ENCODE measurements at places on chromosomes 12 and 14. TPM values are rescaled to one million over a fixed set of nuclear protein-coding genes. Genes with fewer than 3 reads are reported as not detected.
A peak's percentile ranks its signal among the peaks of the same experiment; 100 is the strongest.

DNA sequence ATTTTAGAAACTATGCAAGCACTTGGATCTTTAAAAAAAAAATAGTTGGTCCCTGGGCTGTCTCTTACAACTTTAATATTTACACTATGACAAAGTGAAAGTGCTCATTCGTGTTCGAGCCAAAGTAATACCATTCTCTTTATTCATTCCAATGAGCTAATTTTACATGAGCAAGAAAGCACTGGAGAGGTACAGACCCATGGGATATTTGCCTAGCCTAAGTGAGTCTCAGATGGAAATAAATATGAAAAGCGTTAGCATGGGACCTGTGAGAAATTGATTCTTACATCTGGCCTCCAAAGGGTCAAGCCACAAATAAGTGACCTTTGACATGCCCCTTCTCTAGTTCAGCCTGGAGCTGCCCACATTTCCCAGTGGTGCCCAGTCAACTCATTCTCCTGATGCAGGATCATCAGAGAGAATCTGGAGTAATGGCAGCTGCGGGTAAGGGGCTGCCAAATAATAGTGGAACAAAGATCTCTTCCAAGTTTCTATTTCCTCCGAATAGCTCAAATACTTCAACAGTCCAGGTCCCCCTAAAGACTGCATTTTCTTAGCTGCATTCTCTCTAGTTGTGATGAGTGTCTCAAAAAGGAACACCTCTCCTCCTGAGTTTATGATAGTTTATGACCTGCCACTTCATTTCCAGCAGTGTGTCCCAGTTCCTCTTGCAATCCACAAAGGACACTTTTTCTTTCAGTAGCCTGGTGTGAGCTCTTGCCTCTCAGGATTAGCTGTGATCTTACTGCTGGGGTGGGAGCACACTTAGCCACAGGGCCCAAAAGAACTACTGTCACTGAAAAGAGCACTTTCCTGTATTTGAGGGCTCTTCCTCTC, 208.2 kb downstream of the DAD1 start:
- no peaks in the 10 kb centered on the region for H3K27me3 ChIP-seq
- no peak overlapping the region for H3K27ac ChIP-seq
- H3K4me1 ChIP-seq = no peaks in the 10 kb centered on the region
- no peaks in the 10 kb centered on the region for H3K36me3 ChIP-seq
- no peak overlapping the region for H3K4me3 ChIP-seq

GRCh38 chr14:20356422-20356821, 13.0 kb downstream of the PARP2 start:
- no peaks in the 10 kb centered on the region for H3K27me3 ChIP-seq
- no peak overlapping the region for H3K27ac ChIP-seq
- no peak for DNase-seq
- H3K36me3 ChIP-seq = peaks cover 70% of the 10 kb centered on the region

- no peak overlapping the region for H3K4me3 ChIP-seq
- H3K4me1 ChIP-seq = no peaks in the 10 kb centered on the region
- no peak for DNase-seq
- H3K27ac ChIP-seq = no peak overlapping the region
- no peaks in the 10 kb centered on the region for H3K36me3 ChIP-seq
- H3K27me3 ChIP-seq = no peaks in the 10 kb centered on the region
These were observed 198.7 kb downstream of the SYT1 start for GRCh38 chr12:79063258-79063657.

DNA sequence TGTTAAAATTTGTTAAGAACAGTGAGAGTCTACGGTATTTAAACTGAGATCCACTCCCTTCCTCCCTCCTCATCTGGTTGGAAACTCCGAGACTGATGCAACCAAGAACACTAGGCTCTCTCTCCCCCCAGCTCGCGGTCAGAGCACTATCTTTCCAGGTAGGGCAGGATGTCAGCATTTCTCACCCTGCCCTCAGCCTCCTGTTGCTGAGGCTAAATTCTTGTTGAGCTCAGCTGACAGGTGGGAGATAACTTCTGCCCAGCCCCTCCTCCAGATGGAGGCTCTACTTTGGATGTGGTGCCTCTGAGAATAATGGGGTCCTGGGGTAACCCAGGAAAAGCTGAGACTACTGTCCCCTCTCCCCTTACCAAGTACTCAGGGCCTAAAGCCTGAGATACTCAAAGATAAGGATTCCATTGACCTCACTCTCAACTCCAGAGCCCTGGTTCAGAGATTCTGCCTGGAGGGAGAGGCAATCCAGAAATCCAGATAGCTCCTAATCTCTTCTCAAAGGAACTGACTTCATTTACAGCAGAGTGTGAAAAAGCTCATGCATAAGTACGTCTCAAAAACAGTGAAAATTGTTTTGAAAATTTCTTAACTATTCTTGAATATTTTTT, 110.1 kb downstream of the EML5 start:
- H3K36me3 ChIP-seq = peaks cover 2% of the 10 kb centered on the region
- no peak overlapping the region for H3K27ac ChIP-seq
- no peaks in the 10 kb centered on the region for H3K4me1 ChIP-seq
- no peak for DNase-seq

DNA sequence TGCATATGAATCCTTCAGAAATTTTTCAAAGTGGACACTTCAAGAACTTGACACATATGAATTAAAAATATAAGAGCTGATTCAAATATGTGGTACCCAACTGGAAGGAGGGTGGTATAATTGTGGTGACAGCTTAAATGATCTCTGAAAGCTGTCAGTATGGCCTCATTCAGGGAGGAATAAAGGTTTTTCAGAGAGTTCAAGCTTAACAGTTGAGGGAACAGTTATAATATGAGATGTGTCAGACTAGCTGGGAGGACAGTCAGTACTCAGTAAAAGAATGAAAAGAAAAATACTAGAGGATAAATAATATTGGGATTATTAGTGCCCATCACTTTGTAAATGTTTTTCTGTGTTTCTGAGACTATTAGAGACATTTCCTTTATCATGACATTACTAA, 277.5 kb downstream of the RASSF9 start:
- H3K4me1 ChIP-seq = no peaks in the 10 kb centered on the region
- no peaks in the 10 kb centered on the region for H3K36me3 ChIP-seq
- no peak for DNase-seq
- H3K27ac ChIP-seq = no peak overlapping the region
- H3K4me3 ChIP-seq = no peak overlapping the region

GRCh38 chr12:122293081-122293480, 26.8 kb upstream of the VPS33A start:
- H3K27ac ChIP-seq = no peak overlapping the region
- H3K27me3 ChIP-seq = no peaks in the 10 kb centered on the region
- H3K4me3 ChIP-seq = no peak overlapping the region
- peaks cover 4% of the 10 kb centered on the region for H3K4me1 ChIP-seq
- H3K36me3 ChIP-seq = peaks cover 27% of the 10 kb centered on the region

- no peak overlapping the region for H3K4me3 ChIP-seq
- no peak overlapping the region for H3K27ac ChIP-seq
- no peaks in the 10 kb centered on the region for H3K36me3 ChIP-seq
- no peaks in the 10 kb centered on the region for H3K27me3 ChIP-seq
- H3K4me1 ChIP-seq = no peaks in the 10 kb centered on the region
These were observed 624.4 kb downstream of the KCNH5 start for GRCh38 chr14:62420847-62421246.

DNA sequence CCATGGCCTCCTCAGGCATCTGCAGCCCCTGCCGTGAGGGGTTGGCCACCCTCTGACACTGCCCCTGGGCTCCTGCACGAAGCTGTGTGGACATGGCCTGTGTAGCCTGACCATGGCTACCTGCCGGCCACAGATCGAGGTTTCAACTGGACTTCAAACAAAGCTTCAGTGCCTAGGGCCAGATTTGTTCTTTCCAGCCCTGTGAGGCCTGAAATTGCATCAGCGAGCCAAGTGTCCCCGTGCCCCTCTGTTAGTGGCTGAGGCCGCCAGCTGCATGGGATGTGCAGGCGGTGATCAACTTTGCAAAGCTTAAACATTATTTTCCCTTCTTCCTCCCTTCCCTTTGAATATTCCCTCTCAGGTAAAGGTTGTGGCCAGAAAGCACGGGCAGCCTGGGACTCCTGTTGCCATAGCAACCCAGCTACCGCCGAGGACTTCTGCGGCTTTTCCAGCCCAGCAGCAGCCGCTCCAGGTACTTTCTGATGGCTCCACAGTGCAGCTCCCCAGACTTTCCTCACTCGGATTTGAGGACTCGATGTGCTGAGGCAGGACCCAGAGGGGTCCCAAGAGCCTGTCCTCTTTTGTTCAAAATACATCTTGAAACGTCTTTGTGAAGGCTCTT, 35.8 kb downstream of the DDX51 start:
- H3K4me1 ChIP-seq = no peaks in the 10 kb centered on the region
- no peaks in the 10 kb centered on the region for H3K27me3 ChIP-seq
- peaks cover 32% of the 10 kb centered on the region for H3K36me3 ChIP-seq
- H3K4me3 ChIP-seq = no peak overlapping the region

DNA sequence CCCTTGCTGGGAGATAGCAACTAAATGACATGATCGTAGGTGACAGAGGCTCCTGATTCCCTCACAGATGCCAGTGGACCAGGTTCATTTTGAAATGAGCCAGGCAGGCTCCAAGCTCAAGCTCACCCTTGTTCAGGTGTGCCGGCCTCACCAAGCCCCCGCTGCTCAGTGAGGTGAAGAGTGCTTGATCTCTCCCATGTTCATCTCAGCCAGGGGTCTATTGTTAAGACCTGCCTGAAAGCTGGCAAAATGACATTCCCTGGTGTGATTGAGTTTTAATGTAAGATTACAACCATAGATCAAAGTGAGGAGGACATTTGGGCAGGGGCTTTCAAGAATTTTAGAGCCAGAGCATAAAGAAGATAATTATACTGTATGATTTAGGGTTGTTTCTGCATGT, 497.9 kb downstream of the EGLN3 start:
- no peak overlapping the region for H3K4me3 ChIP-seq
- no peaks in the 10 kb centered on the region for H3K27me3 ChIP-seq
- H3K36me3 ChIP-seq = no peaks in the 10 kb centered on the region
- H3K27ac ChIP-seq = no peak overlapping the region
- no peak for DNase-seq

DNA sequence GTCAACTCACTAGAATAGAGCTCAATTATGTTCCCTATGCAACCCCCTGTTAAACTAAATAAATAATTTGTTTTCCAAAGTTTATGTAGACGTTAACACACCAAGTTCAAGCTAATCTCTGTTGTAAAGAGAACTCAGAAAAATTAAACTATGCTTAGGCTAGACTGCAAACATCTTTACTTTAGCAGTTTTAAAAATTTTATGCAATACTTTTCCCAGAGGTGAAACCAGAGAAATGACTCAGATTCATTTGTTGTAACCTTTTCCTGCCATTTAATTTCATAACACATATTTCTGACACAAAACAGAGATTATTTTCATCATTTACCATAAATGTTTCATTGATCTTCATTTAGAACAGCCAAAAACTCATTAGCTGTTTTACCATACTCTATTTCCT, 27.4 kb downstream of the ABCC9 start:
- H3K36me3 ChIP-seq = no peaks in the 10 kb centered on the region
- no peaks in the 10 kb centered on the region for H3K27me3 ChIP-seq
- H3K4me3 ChIP-seq = no peak overlapping the region
- H3K4me1 ChIP-seq = no peaks in the 10 kb centered on the region
- no peak overlapping the region for H3K27ac ChIP-seq

GRCh38 chr14:104813286-104813685, 12.4 kb downstream of the ZBTB42 start:
- no peak overlapping the region for H3K27ac ChIP-seq
- H3K27me3 ChIP-seq = no peaks in the 10 kb centered on the region
- H3K4me1 ChIP-seq = peaks cover 19% of the 10 kb centered on the region
- no peak for DNase-seq
- no peak overlapping the region for H3K4me3 ChIP-seq

DNA sequence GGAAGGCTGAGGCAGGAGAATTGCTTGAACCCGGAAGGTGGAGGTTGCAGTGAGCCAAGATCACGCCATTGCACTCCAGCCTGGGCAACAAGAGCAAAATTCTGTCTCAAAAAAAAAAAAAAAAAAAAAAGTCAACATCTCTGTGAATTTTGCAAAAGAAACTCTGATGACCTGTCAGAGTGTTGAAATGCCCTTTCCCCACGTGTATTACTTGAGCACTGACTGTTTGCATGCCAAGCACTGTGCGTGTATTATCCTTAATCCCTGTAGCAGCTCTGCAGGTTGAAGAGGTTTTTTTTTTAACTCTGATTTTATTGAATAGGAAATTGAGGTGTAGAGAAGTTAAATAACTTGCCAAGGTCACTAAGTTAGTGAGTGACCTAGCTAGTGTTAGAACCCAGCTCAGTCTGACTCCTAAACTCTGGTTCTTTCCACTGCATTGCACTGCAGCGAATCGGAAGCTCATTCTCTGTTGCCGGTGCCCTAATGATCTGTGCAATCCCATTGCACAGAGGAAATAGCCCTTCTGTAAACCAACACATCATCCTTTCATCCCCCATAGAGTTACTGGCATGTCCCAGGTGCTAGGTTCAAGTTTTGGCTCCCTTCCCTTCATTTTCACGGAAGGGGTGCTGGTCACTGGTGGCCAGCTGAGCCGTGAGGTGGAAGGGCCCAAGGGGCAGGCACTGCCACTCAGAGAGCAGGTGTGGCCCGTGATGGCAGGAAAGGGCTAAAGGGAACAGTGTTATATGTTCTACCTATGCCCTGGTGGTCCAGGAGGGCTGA, 122.3 kb downstream of the EML1 start:
- H3K27ac ChIP-seq = no peak overlapping the region
- no peaks in the 10 kb centered on the region for H3K4me1 ChIP-seq
- peaks cover 12% of the 10 kb centered on the region for H3K27me3 ChIP-seq

- H3K4me1 ChIP-seq = peaks cover 60% of the 10 kb centered on the region
- peak; percentile 84 for DNase-seq
- peak overlapping the region; percentile 83 for H3K4me3 ChIP-seq
- peaks cover 23% of the 10 kb centered on the region for H3K36me3 ChIP-seq
- H3K27me3 ChIP-seq = no peaks in the 10 kb centered on the region
These were observed 20.4 kb downstream of the NINJ2 start for GRCh38 chr12:642633-643474.

DNA sequence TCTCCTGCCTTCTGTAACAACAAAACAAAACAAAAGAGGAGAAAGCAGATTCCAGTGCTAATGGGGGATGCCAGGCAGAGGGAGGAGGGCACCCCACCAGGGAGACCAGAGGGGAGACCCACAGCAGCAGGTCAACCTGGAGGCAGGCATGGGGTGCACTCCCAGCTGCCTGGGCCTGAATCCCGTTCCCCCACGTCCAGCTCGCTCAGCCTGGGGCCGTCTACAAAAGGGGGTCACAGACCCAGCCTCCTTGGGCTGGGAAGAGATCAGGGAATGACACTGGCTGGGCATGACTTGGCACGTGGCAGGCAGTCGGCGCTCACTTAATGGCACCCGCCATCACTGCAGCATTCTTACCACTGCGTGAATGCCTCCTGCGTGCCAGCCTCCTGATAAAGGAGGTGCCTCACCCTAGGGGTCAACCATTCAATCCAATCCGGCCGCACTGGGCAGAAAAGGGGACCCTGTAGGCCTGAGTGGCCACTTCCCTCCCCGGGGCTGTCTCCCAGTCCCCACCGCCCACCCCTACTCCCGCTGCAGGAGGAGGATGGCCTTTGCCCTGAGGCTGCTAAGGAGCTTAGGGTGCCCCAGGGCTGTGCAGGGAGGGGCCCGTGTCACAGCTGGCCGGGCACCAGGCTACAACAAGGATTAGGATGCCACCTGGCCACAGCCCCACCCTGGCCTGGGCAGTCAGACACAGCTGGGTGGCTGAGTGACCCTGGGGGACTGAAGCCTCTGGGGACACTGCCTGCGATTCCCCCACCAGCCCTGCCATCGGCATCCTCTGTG, 87.5 kb downstream of the NCOR2 start:
- H3K27ac ChIP-seq = peak overlapping the region; percentile 75
- H3K4me3 ChIP-seq = peak overlapping the region; percentile 36
- DNase-seq = no peak
- peaks cover 53% of the 10 kb centered on the region for H3K4me1 ChIP-seq

The RTN1 gene
- not detected for total RNA-seq

The DCAF5 gene
- total RNA-seq = 38.4 TPM
